ENCODE measurements at places on chromosomes 13 and 19.

DNA sequence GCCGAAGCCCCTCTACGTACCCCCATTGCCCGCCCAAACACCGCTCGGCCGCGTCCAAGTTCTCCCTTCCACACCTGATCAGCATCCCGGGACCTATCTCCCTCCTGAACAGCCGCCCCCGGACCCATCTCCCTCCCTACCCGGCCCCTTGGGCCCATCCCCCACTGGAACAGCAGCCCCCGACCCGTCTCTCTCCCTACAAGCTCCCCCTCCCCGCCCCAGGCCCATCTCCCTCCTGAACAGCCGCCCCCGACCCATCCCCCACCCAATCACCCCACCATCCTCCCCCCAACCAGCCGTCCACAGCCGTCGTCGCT, 610 bp downstream of the ZSCAN1 start:
- no peak for DNase-seq

DNA sequence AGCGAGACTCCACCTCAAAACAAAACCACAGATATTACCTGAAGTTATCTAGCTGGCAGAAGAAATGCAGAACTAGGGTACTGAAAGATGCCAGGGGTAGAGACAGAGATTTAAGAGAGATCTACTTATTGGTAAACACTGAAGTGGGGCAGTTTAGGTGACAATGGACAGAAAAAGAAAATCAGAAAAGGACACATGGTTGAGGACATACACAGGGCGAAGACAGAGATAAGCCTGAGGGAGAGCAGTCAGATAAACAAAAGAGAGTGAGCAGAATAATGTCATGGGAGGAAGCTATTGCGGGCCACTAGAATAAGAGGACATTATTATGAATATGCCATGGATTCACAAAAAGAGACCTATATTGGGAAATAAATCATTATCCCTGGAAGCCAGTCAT, 3.3 kb downstream of the NEK5 start:
- no peak for DNase-seq

DNA sequence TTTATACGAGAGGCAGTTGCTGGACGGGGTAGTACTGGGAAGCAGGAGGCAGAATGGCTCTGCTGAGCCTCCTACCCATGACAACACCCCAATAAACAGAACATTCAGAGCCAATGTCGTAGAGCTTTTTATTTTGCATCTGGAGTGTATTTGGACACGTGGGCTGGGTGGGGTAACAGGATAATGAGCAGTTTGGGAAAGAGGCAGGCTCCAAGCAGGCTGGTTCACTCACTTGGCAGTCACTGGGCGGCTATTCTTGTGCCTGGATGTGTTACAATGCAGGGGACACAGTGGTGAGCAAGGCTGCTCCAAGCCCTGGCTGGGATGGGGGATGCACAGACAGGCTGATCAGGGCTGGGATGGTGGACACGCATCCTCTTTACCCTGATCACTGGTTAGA, 9.5 kb downstream of the ACTMAP start:
- no peak for DNase-seq

- no peak for DNase-seq
These were observed 2.2 kb upstream of the KANK2 start for GRCh38 chr19:11199517-11199916.

- DNase-seq, result no peak
These were observed 7.3 kb downstream of the SIX5 start for GRCh38 chr19:45761714-45762113.

GRCh38 chr13:51959773-51960172, 51.5 kb downstream of the ATP7B start:
- no peak for DNase-seq

DNA sequence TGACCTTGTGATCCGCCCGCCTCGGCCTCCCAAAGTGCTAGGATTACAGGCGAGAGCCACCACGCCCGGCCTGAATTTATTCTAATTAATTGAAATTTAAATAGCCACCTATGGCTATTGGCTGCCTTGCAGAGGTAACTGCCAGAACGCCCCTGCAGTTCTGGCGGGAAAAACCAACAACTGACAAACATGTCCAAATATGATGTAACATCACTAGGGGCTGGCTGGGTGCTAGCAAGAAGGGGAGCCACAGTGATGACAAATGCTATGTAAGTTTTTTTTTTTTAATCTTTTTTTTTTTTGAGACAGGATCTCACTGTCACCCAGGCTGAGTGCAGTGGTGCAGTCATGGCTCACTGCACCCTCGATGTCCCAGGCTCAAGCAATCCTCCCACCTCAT, 12.9 kb downstream of the ZSWIM9 start:
- DNase-seq, result no peak

DNA sequence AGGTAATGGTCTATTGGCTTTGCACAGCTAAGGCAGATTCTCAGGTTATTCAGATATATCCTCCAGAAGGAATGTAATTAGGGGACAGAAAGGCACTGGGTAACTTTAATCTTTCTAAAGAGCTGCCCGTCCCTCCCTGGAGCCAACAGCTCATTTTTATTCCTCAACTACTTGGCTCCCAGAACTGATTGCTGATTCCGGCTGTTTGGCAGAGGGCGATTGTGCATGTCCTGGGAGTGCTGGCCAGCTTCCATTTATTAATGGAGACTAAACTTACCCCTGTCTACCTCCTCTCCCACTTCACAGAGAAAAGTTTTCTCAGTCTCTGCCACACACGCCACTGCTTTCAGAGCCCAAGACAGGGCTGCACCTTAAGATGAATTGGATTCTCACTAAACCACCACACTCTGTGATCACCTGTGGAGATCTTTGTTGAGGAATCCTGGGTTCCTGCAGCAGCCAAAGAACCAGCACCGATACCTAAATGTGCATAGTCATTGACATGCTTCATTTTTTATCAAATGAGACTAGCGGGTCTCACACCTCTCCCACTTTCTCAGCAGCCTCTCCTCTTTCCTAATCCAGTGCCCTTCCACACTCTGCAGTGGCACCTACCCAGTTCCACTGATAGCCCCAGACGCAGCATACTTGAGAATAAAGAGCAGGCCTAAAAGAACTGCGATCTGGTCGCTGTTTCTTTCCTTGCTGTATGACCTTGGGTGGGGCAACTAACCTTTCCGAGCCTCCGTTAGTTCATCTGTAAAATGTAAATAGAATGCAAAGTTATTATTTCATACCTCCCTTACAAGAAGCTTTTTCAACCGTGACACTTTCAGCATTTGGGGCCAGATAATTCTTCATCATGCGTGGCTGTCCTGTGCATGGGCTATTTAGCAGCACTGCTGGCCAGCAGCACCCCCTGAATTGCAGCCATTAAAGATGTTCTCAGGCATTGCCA, 648.7 kb downstream of the UQCRFS1 start:
- no peak for DNase-seq

DNA sequence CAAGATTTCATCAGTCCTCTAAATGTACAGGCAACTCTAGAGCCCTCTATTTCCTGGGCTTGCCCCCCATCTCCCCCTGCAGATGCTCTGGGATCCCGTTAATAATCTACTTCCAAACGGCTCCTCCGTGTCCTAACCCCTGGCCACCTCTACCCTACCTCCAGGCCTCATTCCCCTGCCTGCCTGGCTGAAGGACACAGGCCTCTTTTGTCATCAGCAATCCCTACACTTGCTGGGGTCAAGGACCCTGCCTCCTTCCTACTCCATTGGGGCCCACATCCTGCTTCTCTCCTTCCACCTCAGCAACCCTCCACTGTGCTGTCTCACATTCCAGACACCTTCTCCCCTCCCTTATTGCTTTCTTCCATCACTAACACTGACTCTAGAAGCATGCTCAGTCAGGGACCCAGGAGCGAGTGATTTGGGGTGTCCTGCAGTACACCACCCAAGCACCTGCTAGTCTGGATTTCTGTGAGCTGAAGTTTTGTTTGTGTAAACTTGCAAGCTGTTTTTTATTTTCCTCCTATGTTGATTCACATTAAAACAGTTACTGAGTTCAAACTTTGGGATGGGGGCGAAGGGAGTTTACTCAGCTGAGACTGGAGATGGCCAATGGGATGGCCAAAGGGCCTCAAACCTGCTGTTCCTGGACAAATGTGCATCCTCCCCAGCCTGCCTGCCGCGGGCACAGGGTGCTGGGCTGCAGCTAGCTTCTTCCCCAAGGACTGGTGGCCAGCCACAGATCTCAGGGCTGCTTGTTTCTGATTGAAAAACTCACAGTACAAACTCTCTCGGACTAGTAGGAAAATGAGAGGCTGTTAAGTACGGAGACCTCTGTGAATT, 314.7 kb downstream of the FOXO1 start:
- DNase-seq, result no peak

GRCh38 chr19:42601811-42602443, 7.2 kb upstream of the CEACAM8 start:
- DNase-seq, result no peak

- no peak for DNase-seq
These were observed 711 bp downstream of the CAMSAP3 start for GRCh38 chr19:7596211-7596937.

- no peak for DNase-seq
These were observed 152.6 kb upstream of the VSTM2B start for GRCh38 chr19:29372921-29373797.

GRCh38 chr19:42024622-42025111, 30.6 kb upstream of the ATP1A3 start:
- DNase-seq, result no peak

- no peak for DNase-seq
These were observed 53.9 kb upstream of the CEACAM21 start for GRCh38 chr19:41521931-41522555.

DNA sequence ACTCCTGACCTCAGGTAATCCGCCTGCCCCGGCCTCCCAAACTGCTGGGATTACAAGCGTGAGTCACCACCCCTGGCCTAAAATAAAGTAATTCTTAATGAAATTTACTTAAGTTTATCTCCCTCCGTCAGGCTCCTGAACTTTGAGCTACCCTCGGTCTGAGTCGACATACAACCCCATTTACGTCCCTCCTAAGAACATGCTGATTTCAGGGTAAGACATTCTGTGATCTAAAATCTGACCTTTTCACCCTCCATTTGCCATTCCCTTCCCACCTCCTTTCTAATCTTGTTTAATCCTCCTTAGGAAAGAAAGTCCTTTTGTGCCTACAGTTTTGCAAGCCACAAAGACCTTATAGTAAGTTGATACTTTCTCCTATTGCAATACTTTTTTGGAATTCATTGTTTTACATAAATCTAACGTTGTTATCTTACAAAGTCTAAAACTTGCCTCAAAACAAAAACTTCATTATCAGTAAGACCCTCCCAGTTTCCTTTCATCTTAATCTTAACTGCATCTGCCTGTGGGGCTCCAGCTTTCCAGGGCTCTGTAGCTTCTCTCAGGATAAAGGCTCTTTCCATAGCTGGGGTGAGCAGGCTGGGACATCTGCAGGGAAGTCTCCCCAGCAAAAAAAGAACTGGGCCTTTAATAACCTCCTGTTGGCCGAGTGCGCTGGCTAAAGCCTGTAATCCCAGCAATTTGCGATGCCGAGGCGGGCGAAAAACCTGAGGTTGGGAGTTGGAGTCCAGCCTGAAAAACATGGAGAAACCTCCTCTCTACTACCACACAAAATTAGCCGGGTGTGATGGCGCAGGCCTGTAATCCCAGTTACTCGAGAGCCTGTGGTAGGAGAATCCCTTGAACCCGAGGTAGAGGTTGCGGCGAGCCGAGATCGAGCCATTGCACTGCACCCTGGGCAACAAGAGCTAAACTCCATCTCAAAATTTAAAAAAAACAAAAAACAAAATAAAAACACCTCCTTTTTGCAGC, 143.1 kb downstream of the ZNF737 start:
- DNase-seq, result no peak

DNA sequence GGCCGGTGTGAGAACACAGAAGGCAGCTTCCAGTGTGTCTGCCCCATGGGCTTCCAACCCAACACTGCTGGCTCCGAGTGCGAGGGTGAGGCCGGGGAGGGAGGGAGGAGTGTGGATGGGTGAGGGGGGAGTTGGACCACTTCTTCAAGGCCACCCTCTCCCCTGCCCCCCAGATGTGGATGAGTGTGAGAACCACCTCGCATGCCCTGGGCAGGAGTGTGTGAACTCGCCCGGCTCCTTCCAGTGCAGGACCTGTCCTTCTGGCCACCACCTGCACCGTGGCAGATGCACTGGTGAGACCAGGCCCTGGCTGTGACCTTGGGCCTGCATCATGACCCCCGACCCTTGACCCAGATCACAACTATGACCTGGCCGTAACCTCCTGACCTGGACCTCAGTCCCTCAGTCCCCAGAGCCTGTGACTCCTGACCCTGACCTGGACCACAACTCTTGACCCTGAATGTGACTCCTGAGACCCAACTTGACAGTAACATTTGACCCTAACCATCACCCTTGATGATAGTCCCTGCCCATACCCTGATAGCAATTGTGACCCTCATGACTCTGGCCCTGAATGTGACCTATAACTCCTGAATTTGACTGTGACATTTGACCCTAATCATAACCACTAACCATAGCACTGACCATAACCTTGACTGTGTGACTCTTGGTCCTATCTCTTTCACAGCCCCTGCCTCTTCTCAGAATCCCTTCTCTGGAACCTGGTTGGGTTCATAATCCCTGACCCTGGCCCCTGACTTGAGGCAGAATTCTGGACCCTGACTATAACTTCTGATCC, 10.9 kb downstream of the LTBP4 start:
- DNase-seq, result no peak

- no peak for DNase-seq
These were observed 133.9 kb downstream of the DCT start for GRCh38 chr13:94345374-94346195.

DNA sequence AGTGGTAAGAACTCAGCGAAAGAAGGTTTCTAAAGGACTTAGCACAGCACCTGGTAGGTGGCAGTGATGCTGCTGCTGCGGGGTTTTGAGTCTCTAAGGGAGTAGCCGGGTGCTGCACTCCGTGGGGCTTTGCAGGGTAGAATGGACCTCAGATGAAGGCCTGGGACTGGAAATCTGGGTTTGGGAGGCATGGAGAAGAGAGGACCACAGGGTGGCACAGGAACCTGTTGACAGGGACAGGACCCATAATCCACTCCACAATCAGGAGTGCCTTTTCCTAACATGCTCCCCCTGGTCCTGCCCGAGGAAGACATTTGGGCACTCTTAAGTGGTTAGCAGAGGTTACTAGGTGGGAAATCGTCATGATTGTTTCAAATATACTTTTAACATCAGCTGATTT, 29.8 kb downstream of the TDRD12 start:
- no peak for DNase-seq

DNA sequence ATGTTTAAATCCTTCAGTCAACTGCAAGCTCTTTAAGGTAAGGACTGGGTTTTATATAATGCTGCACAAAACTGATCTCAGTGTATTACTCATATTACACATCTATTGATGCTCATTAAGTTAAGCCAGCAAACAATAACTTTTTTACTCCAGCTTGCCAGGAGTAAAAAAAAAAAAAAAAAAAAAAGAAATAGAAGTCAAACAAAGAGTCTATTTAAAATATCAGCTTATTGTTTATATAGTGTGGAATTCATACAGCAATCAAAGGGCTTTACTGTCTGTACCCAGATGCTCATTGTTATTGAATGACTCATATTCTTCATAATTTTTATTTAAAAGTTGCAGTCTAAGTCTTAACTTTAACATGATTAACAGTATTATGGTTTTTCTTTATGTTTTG, 21.8 kb upstream of the KBTBD7 start:
- DNase-seq, result no peak
